Testis (tissue), 5 donors: ENCODE measurements at places on chromosomes 4 and X. TPM values are rescaled to one million over a fixed set of nuclear protein-coding genes. Genes with fewer than 3 reads are reported as not detected.

PCDH7 gene
- 2.8 TPM for total RNA-seq

RELL1 gene
- 10.2 TPM for total RNA-seq

TLL1 gene
- total RNA-seq = 0.94 TPM

MTTP gene
- total RNA-seq = 6.8 TPM

TMPRSS11F gene
- 1.1 TPM for total RNA-seq

NPY1R gene
- 2.4 TPM for total RNA-seq

INPP4B gene
- 23.2 TPM for total RNA-seq

FGG gene
- total RNA-seq = 2.8 TPM

- no peaks in the 10 kb centered on the region for H3K36me3 ChIP-seq
- no peaks in the 10 kb centered on the region for H3K27me3 ChIP-seq
- no peaks in the 10 kb centered on the region for H3K4me1 ChIP-seq
Measured at GRCh38 chr4:22115262-22115661, 166.7 kb upstream of the KCNIP4 start.

- no peaks in the 10 kb centered on the region for H3K36me3 ChIP-seq
- no peak overlapping the region for H3K4me3 ChIP-seq
- H3K4me1 ChIP-seq = peaks cover 40% of the 10 kb centered on the region
- DNase-seq = no peak
Measured at GRCh38 chr4:8147231-8147970, 11.2 kb downstream of the ABLIM2 start.

DNA sequence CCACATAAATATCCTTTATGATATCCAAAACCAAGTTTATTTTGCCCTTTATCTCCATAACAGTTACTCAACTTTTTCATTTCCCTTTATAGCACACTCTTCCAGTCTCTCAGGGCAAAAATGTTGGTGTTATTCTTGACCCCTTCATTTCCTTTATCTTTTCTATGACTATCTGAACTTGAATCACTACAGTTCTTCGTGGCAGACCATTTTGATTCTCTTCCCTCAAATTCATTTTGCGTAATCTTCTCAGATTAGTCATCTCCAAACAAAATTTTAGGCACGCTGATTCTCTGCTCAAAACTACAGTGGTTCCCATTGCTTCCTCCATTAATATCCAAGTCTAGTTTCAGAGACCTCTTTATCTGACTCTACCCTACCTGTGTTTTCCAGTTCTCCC is 26.1 kb downstream of the RUFY3 start:
- H3K4me3 ChIP-seq = no peak overlapping the region
- peaks cover 18% of the 10 kb centered on the region for H3K4me1 ChIP-seq
- H3K27ac ChIP-seq = no peak overlapping the region
- no peak for DNase-seq

DNA sequence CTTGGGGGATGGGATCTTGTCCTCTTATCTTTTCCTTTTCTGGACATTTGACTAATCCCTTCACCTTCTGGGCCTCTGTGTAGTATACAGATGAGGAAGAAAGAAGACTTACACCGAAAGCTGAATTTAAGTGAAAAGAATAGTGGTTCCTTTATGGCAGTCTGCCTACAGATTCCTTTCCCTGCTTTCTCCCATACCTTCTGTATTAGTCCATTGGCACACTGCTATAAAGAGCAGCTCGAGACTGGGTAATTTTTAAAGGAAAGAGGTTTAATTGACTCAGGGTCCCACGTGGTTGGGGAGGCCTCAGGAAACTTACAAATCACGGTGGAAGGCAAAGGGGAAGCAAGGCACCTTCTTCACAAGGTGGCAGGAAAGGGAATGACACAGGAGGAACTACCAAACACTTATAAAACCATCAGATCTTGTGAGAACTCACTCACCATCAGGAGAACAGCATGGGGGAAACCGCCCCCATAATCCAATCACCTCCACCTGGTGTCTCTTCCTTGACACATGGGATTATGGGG is 34.0 kb upstream of the CD38 start:
- no peak overlapping the region for H3K27ac ChIP-seq
- no peaks in the 10 kb centered on the region for H3K36me3 ChIP-seq
- H3K27me3 ChIP-seq = no peaks in the 10 kb centered on the region
- H3K4me1 ChIP-seq = no peaks in the 10 kb centered on the region
- no peak for DNase-seq

GRCh38 chrX:109847257-109848187 is 114.5 kb upstream of the ACSL4 start:
- no peak overlapping the region for H3K27ac ChIP-seq
- H3K4me3 ChIP-seq = no peak overlapping the region
- no peak for DNase-seq
- no peaks in the 10 kb centered on the region for H3K36me3 ChIP-seq
- H3K4me1 ChIP-seq = no peaks in the 10 kb centered on the region
- H3K27me3 ChIP-seq = no peaks in the 10 kb centered on the region

GRCh38 chr4:12446256-12446655 is 1017.6 kb upstream of the HS3ST1 start:
- no peaks in the 10 kb centered on the region for H3K36me3 ChIP-seq
- no peak overlapping the region for H3K4me3 ChIP-seq
- H3K27me3 ChIP-seq = no peaks in the 10 kb centered on the region
- no peak overlapping the region for H3K27ac ChIP-seq
- no peaks in the 10 kb centered on the region for H3K4me1 ChIP-seq

- no peak for DNase-seq
- no peaks in the 10 kb centered on the region for H3K36me3 ChIP-seq
- no peaks in the 10 kb centered on the region for H3K27me3 ChIP-seq
- H3K4me3 ChIP-seq = no peak overlapping the region
- H3K27ac ChIP-seq = no peak overlapping the region
Measured at GRCh38 chrX:25290132-25290531, 274.4 kb upstream of the ARX start.

- no peaks in the 10 kb centered on the region for H3K27me3 ChIP-seq
- no peaks in the 10 kb centered on the region for H3K36me3 ChIP-seq
- no peak overlapping the region for H3K4me3 ChIP-seq
- no peaks in the 10 kb centered on the region for H3K4me1 ChIP-seq
- no peak for DNase-seq
- H3K27ac ChIP-seq = no peak overlapping the region
Measured at GRCh38 chr4:154720123-154720522, 23.7 kb upstream of the LRAT start.

GRCh38 chr4:122091836-122092405 is 60.2 kb upstream of the BLTP1 start:
- no peak overlapping the region for H3K4me3 ChIP-seq
- H3K4me1 ChIP-seq = no peaks in the 10 kb centered on the region
- no peak for DNase-seq
- no peaks in the 10 kb centered on the region for H3K36me3 ChIP-seq
- H3K27ac ChIP-seq = no peak overlapping the region
